ENCODE measurements at places on chromosomes 4 and X.

- no peak for DNase-seq
Measured at GRCh38 chrX:38435130-38435529, 82.7 kb downstream of the OTC start.

GRCh38 chrX:93461060-93461459 is 212.3 kb downstream of the NAP1L3 start:
- DNase-seq = no peak

- DNase-seq = no peak
Measured at GRCh38 chr4:41142376-41143310, 71.7 kb downstream of the APBB2 start.

DNA sequence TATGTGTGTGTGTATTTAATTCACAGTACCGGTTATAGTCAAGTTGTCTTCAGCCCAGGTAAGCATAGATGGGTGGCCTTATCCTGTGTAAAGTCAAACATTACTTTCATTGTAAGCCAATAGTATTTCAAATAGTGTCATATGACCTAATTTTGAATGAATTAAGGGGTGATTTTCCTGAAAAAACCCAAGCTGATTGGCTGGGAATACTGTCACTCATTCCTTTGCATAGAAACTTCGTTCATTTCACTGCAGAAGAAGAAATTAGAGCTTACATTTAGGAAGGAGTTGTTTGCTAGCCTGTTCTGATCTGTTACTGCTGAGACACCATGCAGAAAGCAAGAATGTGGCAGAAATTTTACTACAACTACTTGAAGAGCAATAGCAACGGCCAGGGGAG is 45.4 kb downstream of the SMARCAD1 start:
- no peak for DNase-seq

GRCh38 chrX:109954333-109954732 is 48.6 kb upstream of the TMEM164 start:
- DNase-seq = no peak

- no peak for DNase-seq
Measured at GRCh38 chr4:85928775-85929591, 430.9 kb downstream of the MAPK10 start.

GRCh38 chr4:3296651-3297050 is 3.8 kb downstream of the RGS12 start:
- DNase-seq = no peak

GRCh38 chrX:51420610-51421009 is 75.8 kb downstream of the NUDT11 start:
- DNase-seq = peak; percentile 63

GRCh38 chrX:136168929-136169735 is 21.8 kb downstream of the FHL1 start:
- DNase-seq = no peak

- no peak for DNase-seq
Measured at GRCh38 chr4:93693141-93693540, 135.4 kb upstream of the ATOH1 start.

DNA sequence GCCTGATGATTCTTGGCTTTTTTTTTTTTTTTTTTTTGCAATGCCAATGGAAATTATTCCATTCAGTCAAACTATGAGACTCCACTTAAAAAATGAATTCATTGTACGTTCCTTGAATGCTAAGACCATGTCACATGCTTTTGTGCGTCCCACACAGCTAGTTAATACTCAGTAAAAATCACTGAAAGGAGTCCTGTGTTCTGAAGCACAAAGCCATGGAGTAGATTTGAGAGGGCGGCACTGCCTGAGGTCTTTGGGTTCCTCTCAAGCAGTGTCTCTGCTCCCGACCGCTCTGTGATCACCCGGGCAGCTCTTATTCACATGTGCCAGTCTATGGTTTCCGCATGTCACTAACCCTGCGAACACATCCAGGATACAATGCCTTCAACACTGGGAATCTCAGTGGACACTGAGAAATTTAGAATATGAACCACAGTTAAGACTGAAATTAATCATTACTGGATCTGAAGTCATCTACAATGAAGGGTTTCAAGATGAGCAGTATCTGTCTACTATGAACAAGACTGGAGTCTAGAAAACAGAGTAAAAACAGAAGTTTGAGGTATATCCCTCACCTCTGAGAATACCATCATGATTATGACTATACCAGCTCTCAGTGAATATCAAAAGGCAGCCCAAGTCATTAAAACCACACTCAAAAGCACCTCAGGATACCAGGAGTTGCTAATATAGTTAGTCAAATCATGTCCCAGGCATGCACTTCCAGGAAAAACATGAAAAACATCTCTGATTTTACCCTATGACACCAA is 193.0 kb downstream of the MGST2 start:
- DNase-seq = no peak

DNA sequence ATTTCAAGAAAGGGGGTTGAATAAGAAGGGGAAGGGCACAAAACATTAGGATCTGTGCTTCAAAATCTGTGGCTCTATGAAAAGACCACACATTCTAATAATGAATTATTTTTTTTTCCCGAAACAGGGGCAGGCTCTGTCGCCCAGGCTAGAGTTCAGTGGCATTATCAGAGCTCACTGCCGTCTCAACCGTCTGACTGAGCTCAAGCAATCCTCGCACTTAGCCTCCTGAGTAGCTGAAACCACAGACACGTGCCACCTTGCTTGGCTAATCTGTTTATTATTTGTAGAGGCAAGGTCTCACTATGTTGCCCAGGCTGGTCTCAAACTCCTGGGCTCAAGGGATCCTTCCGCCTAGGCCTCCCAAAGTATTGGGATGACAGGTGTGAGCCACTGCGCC is 33.4 kb downstream of the ACSL1 start:
- DNase-seq = no peak

GRCh38 chr4:90028460-90028859 is 98.7 kb upstream of the CCSER1 start:
- DNase-seq = no peak

- peak; percentile 13 for DNase-seq
Measured at GRCh38 chr4:176638992-176639391, 153.7 kb downstream of the VEGFC start.

DNA sequence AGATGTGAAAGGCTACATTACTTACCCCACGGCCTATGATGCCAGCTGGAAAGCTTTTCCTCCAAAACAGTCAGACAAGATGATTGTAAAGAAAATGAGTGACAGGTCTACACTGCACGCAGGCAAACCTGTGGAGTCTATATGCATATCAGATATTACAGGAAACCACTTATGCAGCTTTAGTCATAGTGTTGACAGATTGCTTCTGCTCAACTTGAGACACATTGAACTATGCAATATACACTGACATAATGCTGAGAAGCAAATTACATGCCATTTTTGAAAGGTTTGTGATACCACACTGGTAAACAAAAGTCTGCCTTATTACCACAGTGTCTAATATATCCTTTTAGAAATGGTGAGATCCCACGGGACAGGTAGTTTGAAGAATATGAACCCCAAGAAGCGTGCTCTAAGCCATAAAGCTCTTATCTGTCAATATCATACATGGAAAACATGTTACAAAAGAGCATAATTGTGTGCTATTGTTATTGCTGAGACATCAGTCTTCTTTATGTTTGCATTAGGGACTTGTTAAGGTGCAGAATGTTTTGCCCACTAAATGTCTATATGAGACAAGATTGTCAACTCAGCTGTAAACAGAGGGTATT is 1835.8 kb upstream of the TENM3 start:
- no peak for DNase-seq

DNA sequence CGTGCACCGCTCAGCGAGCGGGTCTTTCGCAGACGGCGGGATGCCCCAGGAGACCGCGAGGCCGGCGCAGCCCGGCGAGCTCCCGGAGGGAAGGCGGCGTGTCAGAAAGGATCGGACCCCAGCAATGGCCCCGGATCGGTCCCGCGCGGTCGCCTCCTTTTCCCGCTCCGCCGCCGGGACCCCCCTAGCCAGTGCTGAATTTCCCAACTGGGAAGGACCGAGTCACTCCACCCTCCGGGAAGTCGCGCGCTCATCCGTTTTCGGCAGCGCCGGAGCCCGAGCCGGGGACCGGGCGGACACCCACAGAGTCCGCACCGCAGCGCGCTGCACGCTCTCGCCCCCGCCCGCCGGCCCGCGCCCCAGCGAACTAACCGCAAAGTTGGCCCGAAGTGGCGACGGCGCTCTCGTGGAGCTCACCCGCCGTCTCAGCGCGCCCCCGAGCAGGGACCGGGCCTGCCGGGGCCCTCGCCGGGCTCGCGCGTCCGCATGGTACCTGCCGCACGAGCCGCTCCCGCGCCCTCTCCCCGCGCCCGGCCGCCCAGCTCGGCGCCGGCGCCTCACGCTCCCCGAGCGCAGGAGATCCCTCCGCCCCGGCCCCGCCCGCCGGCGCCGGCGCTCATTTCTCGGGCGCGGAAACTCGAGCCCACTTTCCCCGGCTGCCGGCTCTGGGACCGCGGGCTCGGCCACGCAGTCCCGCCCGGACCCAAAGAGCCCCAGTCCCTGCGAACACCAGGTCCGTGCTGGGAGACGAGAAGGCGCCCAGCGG is at the start of gene FAT1:
TSS of gene FAT1 (minus strand) at position 565 of the 766 bp plus-strand sequence. CDS start 14,029 bp downstream, outside the sequence.
- peak; percentile 72 for DNase-seq

DNA sequence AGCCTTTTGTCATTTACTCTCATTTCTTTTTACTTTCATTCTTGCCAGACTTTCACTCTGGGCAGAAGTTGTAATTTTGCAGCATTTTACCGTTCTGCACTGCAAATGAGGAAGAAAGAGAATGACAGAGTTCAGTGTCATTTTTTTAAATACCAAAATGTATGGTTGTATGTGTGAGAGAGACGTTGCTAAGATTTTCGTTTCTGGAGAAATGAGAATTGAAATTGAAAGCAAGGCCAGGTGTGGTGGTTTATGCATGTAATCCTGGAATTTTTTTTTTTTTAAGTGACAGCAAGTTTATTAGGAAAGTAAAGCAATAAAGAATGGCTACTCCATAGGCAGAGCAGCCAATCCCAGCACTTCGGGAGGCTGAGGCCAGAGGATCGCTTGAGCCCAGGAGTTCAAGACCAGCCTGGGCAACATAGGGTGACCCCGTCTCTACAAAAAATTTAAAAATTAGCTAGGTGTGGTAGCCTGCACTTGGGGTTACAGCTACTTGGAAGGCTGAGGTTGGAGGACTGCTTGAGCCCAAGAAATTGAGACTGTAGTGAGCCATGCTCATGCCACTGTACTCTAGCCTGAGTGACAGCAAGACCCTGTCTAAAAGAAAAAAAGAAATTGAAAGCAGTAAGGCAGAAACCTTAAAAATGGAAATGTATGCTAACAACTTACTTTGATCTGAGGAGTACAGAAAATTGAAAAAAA is 12.9 kb downstream of the DCK start:
- no peak for DNase-seq

DNA sequence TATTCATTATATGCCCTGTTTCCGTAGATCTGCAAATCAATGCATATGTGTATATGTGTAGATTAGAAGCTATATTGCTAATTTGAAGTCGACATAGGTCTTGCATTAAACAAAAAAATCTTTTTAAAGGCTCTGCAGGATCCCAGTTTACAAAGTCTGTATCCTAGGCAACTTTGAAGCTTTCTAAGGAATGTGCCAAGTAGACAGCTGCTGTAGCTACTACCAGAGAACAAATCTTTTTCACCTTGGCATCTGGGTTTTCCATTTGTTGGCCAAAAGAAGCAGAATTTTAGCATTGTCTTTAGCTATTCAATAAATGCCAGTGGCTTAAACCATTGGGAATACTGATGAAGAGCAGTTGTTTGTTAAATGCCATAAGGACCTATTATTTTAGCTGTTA is 88.0 kb downstream of the NAA11 start:
- no peak for DNase-seq

DNA sequence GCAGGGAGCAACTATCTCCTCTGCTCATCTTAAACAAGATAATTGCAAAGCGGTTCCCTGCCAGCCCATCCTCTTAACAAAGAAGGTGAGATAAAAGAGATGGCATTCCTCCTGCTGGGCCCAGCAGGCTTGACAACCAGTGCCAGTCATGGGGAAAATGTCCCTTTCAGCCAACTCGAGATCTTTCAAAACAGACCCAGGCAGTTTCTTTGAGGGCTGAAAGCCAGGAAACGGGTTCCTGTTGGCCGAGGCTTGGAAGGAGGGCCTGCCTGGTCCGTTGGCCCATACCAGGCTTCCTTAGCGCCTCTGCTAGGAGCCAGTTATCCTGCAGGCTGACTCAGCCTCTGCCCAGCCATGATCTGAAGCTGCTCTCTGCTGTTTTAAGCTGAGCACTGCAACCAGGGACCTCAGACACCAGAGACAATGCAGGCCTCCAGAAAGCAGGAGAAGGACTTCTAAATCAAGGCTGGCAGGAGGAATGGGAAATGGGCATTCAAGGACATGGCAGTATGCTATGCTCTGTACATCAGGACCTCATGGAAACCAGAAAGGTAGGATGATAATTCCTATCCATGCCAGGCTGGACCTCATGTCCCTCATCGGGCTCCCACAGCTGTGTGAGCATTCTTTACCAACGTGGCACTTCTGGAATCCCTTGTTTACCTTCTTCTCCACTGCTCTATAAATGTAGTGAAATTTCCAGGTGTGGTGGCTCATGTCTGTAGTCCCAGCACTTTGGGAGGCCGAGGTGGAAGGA is 42.4 kb upstream of the SLC2A9 start:
- DNase-seq = peak; percentile 24

DNA sequence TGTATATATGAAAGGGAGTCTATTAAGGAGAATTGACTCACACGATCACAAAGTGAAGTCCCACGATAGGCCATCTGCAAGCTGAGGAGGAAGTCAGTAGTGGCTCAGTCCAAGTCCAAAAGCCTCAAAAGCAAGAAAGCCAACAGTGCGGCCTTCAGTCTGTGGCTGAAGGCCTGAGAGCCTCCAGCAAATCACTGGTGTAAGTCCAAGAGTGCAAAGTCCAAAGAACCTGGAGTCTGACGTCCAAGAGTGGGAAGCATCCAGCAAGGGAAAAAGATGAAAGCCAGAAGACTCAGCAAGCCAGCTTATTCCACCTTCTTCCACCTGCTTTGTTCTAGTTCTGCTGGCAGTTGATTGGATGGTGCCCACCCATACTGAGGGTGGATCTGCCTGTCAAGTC is 104.1 kb downstream of the IL1RAPL2 start:
- no peak for DNase-seq

GRCh38 chr4:7985891-7986441 is 46.3 kb upstream of the AFAP1 start:
- DNase-seq = no peak

GRCh38 chr4:31023109-31023508 is 302.9 kb downstream of the PCDH7 start:
- DNase-seq = no peak

- DNase-seq = no peak
Measured at GRCh38 chrX:7264399-7264798, 116.4 kb upstream of the PUDP start.

- DNase-seq = no peak
Measured at GRCh38 chrX:31320740-31321139, 248.9 kb upstream of the FTHL17 start.

GRCh38 chrX:38799995-38800580 is 1.2 kb upstream of the MID1IP1 start:
- no peak for DNase-seq

DNA sequence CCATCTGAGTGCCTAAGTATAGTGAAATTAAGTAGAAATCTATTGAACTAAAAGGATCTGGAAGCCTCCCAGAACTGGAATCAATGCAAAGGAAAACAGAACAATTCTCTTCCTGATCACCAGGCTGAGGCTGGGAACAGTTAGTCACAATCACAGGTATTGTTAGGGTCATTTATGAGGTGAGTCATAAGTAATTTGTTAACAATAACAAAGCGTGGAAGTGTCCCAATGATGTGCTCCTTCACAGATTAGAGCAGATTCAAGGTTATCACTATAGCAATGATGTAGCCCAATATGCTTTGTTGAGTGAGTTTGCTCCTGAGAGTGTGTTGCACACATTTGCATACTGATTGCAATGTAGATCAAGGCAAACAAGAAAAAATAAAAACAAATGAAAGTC is 228.1 kb downstream of the ZNF674 start:
- no peak for DNase-seq

- peak; percentile 17 for DNase-seq
Measured at GRCh38 chr4:167713756-167714155, 378.6 kb upstream of the ANXA10 start.

Measured in RKO (cell line).